ENCODE measurements at places on chromosomes 11 and 22. TPM values are rescaled to one million over a fixed set of nuclear protein-coding genes. Genes with fewer than 3 reads are reported as not detected.

GRCh38 chr11:75851203-75851602 is 36.2 kb downstream of the UVRAG start:
- DNase-seq, result no peak

DNA sequence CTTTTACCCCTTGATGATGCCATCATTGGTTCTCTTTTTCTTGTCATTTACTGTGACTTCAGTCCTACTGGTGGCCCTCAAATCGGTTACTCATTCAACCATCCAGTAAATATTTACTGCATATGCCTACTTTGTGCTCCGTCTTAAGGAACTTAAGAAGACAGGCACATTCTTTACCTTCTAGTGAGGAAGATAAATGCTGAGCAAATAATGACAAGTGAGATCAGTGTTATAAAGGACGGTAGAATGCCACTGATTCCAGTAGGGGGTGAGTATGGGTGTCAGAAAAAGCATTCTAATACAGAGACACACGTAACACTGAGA is 1.6 kb downstream of the ANKRD42 start:
- DNase-seq, result no peak

DNA sequence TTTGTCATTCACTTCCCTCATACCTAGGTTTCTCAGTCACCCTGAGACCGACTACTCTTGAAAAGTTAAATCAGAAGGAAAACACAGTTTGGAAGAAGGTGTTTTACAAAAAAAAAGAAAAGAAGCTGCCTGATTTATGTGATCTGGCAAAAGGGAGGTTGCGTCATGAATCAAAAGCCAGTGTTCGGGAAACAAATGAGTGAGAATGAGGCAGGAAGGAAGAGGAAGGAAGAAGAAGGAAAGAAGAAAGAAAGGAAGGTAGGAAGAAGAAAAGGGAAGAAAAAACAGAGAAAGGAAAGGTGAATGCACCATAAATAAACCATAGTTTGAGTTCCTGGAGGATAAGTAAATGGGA is 314.6 kb downstream of the BLID start:
- DNase-seq, result peak; percentile 20

GRCh38 chr11:72319261-72319660 is 75.3 kb upstream of the PHOX2A start:
- DNase-seq, result no peak

- DNase-seq, result no peak
Measured at GRCh38 chr22:35604621-35605368, 12.3 kb downstream of the MB start.

- no peak for DNase-seq
Measured at GRCh38 chr11:108561535-108561991, 32.0 kb downstream of the EXPH5 start.

GRCh38 chr11:61133145-61133544 is 28.1 kb downstream of the VPS37C start:
- DNase-seq, result no peak

GRCh38 chr11:120135838-120136237 is 2.1 kb downstream of the TRIM29 start:
- DNase-seq, result no peak

- no peak for DNase-seq
Measured at GRCh38 chr22:49942565-49943404, 17.8 kb upstream of the PIM3 start.

CATSPERZ gene
- total RNA-seq, result not detected

PLEKHB1 gene
- total RNA-seq, result not detected

EIF4ENIF1 gene
- 19.0 TPM for total RNA-seq

FGF4 gene
- not detected for total RNA-seq

PHETA2 gene
- total RNA-seq, result 16.8 TPM
